ENCODE measurements at places on chromosomes 7 and 10.

DNA sequence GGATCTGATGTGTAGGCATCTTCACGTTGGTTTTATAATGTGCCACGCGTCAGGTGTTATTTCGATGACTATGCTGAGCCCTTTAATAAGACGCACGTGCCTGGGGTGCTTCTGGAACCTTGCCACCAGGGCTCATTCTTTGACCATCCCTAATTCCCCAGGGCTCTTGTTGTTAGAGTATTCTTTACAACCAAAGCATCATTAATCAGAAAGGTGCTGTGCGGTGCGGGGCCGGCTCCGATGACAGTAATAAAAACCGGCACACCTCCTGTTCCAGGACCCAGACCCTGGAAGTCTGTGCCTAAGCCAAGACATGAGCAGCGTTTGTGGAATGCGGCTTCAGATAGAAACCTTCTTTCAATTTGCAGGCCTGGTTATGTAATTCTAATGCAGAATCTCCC is 58.4 kb downstream of the MGMT start:
- DNase-seq: no peak

- no peak for DNase-seq
Measured at GRCh38 chr7:25026156-25026555, 46.2 kb upstream of the OSBPL3 start.

GRCh38 chr7:41125343-41125742 is 577.5 kb downstream of the INHBA start:
- no peak for DNase-seq

- no peak for DNase-seq
Measured at GRCh38 chr10:48878091-48878490, 61.5 kb downstream of the LRRC18 start.

DNA sequence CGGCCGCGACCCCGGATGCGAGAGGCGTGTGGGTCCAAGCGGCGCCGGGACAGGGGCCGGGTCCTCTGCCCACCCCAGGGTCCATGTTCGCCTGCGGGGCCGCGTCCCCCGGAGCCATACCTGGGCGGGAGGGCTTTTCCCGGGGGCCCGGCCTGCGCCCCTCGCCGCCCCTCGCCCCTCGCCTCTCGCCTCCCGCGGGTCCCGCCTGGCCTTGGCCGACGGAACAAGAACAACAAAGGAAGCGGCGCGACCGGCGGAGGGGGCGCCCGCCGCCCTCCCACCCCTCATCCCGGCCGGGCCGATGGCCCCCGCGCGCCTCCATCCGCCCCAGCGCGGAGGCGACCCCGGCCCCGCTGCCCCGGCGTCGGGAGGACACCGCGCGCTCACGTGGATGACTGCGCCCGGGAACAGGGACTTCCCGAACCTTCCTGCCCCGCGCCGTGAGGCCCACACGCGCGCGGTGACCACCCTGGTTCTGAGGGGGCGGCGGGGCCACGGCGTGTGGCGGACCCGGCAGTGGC is 348.2 kb downstream of the DNAJB6 start:
- DNase-seq: no peak

GRCh38 chr7:128890306-128891109 is 20.0 kb downstream of the KCP start:
- DNase-seq: no peak

DNA sequence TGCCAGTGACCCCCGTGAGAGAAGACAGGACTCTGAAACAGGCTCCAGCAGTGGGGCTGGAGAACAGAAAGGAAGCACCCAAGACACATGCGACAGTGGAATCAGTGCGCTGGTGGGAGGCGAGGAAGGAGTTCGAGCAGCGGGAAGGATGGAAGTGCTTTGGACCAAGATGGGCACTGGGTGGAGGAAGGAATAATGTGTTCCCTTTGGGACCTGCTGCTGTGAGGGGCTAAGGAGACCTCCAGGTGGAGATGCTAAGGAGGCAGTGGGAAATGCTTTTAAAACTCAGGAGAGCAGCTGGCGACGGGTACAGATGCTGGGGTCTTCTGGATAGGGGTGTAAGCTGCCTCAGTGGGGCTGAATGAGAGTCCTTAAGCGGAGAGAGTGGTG is 109.7 kb upstream of the ANLN start:
- DNase-seq: no peak

DNA sequence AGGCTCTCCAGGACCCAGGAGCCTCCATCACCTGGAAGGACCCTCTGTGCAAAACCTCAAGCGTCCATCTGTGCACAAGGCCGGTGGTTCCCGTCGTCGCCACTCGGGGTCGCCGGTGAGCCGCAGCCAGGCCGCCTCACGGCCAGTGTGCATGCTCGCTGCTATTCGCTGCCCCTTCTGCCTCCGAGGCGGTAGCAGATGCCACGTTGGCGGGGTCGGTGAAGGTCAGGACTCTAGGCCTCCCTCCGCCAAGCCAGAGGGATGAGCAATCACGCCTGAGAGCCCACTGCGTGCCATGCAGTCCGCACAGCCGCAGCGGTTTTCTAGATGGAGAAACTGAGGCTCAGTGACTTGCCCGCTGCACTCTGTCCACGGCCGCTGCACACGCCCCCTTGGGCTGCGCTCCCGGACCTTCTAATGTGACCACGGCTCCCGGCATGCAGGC is 5.7 kb downstream of the UPK3B start:
- no peak for DNase-seq

- DNase-seq: no peak
Measured at GRCh38 chr7:16564023-16564380, 37.4 kb downstream of the LRRC72 start.

DNA sequence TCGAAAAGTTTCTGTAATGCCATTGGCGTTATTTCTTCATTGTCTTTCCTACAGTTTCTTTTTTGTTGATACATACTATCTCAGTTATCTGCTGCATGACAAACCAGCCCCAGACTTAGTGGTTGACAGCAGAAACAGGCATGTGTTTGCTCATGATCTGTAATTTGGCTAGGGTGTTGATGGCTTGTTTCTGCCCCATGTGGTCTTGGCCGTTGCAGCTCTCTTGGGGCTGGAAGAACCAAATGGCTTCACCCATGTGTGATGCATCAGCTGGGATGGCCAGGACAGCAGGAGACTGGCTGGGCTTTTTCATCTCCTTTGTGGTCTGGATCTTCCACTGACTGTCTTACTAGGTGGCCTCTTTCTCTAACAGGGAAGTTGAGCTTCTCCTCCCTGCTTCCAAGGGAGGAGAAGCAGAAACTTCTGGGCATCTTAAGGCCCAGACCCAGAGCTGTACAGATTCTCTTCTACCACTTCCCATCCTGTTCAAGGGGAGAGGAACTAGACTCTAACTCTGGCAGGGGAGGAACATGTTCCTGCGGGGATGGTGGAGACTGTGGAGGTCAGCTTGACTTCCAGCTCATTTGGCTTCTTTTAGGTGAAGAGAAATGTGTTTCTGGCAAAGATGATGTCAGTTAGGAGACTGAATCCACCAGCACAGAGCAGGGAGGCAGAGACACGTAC is 89.3 kb downstream of the FANK1 start:
- no peak for DNase-seq

DNA sequence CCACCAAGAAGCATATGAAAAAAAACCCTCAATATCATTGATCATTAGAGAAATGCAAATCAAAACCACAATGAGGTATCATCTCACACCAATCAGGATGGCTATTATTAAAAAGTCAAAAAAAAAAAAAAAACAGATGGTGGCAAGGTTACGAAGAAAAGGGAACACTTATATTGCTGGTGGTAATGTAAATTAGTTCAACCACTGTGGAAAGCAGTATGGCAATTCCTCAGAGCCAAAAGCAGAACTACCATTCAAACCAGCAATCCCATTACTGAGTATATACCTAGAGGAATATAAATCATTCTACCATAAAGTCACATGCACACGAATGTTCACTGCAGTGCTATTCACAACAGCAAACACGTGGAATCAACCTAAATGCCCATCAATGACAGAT is 46.0 kb downstream of the CNOT4 start:
- no peak for DNase-seq

- no peak for DNase-seq
Measured at GRCh38 chr7:108086546-108086945, 43.6 kb downstream of the LAMB4 start.

DNA sequence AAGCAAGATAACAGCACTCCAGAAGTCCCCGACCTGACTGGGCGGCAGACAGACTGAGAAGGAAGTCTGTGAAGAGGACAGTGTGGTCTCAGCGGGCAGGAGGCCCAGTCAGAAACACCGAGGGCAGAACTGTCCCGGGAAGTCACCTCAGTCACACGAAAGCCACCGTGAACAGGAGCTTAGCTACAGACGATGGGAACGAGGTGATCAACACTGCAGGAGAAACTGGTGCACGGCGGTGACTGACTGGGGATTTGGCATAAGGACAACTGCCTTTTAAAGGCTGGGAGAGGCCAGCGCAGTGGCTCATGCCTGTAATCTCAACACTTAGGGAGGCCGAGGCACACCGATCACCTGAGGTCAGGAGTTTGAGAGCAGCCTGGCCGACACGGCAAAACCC is 217.8 kb downstream of the PTPRN2 start:
- no peak for DNase-seq

GRCh38 chr10:97713826-97714400 is 383 bp downstream of the MARVELD1 start:
- DNase-seq: peak; percentile 18

- DNase-seq: no peak
Measured at GRCh38 chr7:37174460-37174859, 274.2 kb downstream of the ELMO1 start.

GRCh38 chr7:20470726-20471125 is 140.0 kb downstream of the ITGB8 start:
- no peak for DNase-seq

- DNase-seq: no peak
Measured at GRCh38 chr10:42594246-42594650, 44.1 kb downstream of the ZNF33B start.

DNA sequence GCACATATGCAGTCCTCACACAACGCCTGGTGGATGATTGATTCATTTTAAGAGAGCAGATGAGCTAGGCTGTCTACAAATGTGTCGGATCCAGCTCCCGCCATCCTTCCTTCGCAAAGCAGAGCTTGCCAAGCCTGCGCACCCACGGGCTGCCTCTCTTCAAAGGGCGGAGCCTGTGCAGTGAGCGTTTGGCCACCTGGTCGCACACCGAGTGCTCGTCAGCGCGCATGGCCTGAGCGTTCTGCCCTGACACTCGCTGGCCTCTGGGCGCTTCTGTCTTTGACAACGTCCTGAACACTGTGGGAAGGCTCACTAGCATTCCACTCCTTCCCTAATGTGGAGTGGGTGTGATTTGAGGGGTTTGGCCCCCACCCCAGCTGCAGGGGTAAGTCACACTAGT is 47.1 kb upstream of the TMEM72 start:
- peak; percentile 33 for DNase-seq

DNA sequence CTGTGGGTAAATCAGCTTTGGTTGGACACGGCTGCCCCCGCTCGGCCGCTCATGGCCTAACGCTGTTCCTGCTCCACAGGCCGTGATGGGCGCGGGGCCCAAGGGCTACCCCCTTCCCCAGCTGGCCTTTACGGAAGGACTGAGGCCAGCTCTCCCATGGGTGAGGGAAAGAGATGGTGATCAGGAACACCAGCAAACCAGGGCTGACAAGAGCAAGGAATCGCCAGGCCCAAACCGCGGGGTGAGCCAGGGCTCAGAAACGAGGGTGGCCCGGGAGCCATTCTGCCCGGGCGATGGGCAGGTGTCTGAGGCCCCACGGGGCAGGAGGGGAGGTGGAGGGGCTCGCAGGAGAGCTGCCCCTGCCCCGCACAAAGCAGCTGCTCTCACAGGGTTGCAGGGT is 26.6 kb downstream of the GPER1 start:
- DNase-seq: no peak

GRCh38 chr7:41002741-41003610 is 699.9 kb downstream of the INHBA start:
- DNase-seq: no peak

DNA sequence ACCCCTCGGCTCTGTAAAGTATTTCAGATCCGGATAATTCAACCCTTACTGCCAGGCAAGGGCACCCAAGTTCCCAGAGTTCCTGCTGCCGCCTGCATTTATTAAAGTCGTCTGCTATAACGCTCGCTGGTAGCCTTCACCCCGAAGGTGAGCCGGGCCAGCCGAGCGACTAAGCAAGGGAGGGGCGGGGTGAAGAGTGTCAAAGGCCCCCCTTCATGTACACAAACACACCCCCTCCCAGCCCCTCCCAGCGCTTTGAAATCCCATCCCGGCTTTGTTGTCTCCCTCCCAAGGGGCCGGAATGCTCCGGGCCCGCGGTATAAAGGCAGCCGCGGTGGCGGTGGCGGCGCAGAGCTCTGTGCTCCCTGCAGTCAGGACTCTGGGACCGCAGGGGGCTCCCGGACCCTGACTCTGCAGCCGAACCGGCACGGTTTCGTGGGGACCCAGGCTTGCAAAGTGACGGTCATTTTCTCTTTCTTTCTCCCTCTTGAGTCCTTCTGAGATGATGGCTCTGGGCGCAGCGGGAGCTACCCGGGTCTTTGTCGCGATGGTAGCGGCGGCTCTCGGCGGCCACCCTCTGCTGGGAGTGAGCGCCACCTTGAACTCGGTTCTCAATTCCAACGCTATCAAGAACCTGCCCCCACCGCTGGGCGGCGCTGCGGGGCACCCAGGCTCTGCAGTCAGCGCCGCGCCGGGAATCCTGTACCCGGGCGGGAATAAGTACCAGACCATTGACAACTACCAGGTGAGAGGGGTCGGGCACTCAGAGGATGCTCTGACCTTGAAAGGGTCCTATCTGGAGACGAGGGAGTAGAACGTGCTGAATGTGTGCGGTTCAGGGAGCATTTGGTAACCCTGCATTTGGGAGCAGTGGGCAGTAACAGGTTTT is at the start of gene DKK1:
TSS of gene DKK1 (plus strand) at position 349 of the 889 bp plus-strand sequence. CDS start at position 503, 154 bp downstream.
- DNase-seq: peak; percentile 1

DNA sequence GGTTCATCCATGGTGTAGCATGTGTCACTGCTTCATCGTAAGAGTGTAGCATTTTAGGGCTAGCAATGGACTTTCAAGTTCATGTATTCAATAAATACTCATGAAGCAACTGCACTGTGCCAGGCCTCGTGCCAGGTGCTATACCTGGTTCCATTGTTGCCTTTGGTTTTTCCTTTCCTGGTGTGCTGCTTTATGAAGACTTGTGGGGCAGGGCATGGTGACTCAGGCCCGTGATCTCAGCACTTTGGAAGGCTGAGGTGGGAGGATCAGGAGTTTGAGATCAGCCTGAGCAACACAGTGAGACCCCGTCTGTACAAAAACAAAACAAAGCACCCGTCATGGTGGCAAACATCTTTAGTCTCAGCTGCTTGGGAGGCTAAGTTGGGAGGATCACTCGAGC is 2.2 kb upstream of the CPA4 start:
- DNase-seq: no peak

DNA sequence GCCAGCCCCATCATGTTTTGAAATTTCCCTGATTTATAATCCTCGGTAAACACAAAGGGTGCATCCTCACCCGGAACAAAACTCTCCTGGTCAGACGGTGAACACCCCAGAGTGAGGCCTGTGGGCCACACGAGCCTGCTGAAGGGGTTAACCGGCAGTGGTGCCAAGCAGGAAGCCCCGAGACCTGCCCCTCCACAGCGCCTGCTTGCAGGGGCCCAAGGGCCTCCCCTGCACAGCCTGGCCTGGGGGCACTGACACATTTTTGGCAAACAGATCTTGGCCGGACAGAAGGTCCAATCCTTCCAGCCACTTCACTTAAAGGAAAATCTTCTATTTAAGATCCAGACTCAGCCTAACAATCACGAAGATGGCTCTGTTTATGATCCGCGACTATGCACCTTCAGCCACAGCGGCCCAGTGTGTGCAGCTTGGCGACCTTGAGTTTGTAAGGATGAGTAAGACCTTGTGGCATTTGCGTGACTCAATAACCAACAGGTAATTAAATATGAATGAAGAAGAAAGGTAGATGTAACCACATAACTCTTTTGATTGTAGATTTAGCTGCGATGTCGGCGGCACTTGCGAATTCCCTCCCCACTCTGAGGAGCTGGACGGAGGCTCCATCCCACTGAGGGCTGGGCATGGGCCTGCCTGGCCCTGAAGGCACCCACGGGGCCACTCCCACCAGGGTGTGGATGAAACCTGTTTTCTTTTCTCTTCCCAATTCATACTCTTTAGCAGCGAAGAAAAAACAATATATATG is 328.2 kb downstream of the DNAJB6 start:
- no peak for DNase-seq

Measured in NCI-H748 treated with DMSO at 0.1 percent for 48 hours (cell line).